ENCODE measurements at places on chromosomes 6 and 20.

DNA sequence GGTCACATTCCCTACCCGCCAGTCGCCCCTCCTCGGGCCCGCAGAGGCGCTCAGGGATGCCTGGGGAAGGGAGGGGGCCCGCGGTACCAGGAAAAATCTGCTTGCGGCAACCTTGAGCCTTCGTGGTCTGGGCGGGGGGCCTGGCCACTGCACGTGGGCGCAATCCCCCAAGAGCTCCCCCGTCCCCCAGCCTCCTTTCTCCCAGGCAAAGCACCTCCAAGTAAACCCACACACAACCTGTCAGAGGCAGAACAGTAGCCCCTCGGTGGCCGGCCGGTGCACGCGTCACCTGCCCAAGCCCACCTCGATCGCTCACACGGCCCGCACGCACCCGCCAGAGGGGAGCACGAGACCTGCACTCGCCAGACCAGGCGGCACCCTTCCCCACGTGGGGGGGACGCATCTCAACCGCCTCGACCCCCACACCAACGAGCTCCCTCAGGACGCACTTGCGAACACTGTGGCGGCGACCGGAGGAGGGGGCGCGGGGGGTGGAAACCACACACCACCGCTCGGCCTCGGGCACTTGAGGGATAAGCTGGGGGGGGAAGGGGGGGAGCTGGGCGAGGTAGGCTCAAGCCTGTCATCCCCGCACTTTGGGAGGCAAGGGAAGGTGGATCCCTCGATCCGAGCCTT lies 1955.7 kb upstream of the DEFB115 start:
- DNase-seq: no peak

GRCh38 chr6:55917751-55918415 lies 42.5 kb upstream of the BMP5 start:
- DNase-seq: no peak

GRCh38 chr6:19712012-19712688 lies 125.0 kb upstream of the ID4 start:
- DNase-seq: no peak

GRCh38 chr6:138666636-138667035 lies 106.9 kb upstream of the CCDC28A start:
- no peak for DNase-seq

DNA sequence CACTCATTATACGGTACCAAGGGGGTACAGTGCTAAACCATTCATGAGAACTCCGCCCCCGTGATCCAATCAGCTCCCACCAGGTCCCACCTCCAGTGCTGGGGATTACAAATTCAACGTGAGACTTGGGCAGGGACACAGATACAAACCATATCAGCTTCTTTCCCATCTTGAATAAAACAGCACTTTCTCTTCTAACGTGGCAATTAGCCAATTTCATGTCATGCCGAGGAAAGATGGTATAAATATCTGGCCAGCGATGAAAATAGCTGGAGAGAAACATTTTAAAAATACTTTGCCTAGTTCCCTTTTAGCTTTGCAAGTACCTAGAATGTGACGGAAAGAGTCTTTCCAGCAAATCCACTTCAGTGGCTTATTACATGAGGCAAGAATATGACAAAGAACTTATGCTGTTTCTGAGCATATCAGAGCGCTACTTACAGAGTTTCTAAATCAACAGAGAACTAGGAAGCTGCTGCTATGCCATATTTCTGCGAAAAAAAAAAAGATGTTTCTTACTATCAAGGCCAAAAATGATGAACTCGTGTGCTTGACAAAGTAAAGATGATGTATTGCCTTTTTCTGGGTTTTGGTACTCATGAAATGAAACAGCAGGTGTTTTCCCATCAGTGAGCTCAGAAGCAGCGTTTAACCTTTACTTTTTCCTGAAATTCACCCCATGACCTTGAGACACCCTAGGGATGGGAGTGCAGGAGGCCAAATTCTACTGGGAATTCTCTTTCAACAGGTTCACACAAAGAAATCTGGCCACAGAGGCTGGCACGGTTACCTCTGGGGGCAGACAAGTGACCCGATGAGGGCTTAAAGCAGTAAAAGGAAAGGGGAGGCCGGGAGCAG lies 37.9 kb downstream of the AGPAT4 start:
- DNase-seq: no peak

GRCh38 chr6:49264909-49265308 lies 198.1 kb downstream of the MMUT start:
- DNase-seq: no peak

- no peak for DNase-seq
Measured at GRCh38 chr20:56797023-56797422, 167.9 kb downstream of the TFAP2C start.

GRCh38 chr6:72248621-72249020 lies 362.3 kb downstream of the RIMS1 start:
- no peak for DNase-seq

GRCh38 chr6:94623586-94623985 lies 953.7 kb upstream of the MANEA start:
- no peak for DNase-seq

DNA sequence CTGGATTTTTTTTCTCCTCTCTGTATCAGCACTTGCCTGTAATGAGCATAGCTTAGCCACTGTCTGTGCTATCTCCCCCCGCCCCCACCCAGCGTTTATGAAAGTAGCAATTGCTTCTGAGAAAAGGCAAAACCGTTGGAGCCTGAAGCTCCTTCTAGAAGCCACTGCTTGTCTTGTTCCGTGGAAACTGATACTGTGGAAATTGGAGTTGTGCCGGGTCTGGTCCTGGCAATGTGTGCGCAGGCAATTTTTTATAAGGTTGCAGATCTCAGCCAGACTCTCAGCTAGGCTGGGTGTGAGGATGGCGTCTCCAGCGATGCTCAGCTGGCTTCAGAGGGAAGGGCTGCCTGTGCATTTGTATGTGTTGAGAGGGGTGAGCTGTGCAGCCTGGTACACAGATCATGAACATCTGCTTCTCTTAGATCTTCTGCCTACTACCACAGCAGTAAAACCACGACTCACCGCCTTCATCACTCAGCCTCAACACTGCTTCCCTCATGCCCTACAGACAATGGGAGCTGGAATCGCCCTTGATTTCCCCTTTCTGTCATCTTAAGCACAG lies 72.4 kb upstream of the GTSF1L start:
- no peak for DNase-seq

DNA sequence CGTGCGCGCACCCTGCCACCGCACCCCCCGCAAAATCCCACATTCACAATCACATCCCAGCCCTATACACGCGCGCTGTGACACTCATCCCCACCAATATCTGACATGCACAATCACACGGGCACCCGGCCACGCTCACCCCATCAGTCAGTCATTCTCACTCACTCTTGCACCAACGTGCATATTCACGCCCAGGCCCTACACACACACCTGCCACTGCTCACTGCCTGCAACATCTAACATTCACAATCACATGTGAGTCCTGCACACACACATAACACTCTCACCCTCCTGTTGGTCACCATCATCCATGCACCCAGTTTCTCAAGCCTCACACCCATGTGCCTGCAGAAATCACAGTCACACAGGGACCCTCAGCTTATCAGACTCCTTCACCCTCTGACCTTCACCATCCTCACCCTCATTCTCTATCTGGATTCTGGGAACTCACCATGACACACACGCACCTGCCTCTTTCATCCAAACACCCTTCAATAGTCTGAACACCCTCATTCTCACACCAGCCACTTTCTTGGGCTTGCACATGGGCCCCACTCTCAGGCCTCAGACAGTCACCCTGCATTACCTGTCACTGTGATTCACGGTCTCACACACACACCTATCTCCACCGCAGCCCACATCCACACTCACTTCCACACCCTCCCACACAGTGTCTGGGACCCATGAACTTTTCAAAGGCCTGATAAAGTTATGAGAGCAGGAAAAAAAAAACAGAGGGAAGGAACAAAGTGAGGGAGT lies 748 bp upstream of the ATP9A start:
- DNase-seq: peak; percentile 17

GRCh38 chr6:162733489-162733888 lies 5.7 kb downstream of the PACRG start:
- DNase-seq: peak; percentile 6

GRCh38 chr6:129871221-129871620 lies 10.1 kb upstream of the TMEM244 start:
- DNase-seq: no peak

GRCh38 chr20:35297740-35298139 lies 5.5 kb upstream of the FAM83C start:
- no peak for DNase-seq

- peak; percentile 41 for DNase-seq
Measured at GRCh38 chr6:25006565-25007001, 70.8 kb upstream of the RIPOR2 start.

GRCh38 chr20:31570021-31570463 lies 35.0 kb upstream of the ID1 start:
- no peak for DNase-seq

GRCh38 chr6:166153966-166154365 lies 13.7 kb downstream of the TBXT start:
- DNase-seq: no peak

DNA sequence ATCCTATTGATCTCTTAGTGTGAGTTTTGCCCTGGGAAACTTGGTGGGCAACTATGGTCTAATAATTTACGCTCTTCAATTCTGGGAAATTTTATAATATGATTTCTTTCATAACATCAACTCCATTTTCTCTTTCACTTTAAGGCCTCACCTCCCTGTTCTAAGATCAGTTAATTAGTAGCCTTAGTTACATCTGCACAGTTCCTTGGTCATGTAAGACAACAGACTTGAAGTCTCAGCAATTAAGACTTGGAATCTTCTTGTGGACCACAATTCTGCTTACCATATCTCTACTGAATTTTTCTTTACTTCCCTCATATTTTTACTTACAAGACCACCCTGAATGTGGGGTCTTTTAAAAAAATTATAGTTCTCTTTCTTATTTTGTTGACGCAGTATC lies 8.7 kb downstream of the ENPP3 start:
- DNase-seq: no peak

- no peak for DNase-seq
Measured at GRCh38 chr20:5526516-5526915, 209.8 kb upstream of the PROKR2 start.

- DNase-seq: peak; percentile 84
Measured at GRCh38 chr6:2891768-2892170, 11.3 kb downstream of the SERPINB9 start.

DNA sequence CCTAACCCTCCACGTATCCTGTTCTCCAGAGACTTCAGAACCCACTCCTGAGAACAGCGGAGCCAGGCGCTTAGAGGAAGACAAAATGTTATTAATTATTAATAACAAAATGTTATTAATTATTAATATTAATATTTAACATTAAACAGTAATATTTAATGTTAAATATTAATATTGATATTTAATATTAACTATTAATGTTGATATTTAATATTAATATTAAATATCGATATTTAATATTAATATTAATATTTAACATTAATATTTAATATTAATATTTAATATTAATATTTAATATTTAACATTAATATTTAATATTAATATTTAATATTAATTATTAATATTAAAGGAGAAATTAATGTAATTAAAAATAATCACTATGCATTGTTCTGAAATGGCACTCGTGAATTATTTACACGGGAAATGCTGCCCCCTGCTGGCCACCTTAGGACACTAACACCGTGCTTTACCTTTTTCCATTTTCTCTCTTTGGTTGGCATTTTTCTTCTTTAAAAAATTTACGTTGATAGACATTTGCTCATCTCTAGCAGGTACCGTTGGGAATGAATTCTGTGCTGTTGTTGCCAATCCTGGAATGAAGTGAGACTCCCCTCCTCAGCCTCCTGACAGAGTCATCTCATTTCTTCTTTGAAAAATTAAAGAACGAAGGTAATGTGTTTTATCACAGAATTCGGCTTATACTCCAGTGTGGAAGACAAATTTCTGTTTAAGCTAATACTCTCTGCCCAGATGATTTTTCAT lies 7.5 kb upstream of the GGTLC1 start:
- peak; percentile 75 for DNase-seq

GRCh38 chr6:109612268-109612667 lies 78.7 kb downstream of the AK9 start:
- no peak for DNase-seq

DNA sequence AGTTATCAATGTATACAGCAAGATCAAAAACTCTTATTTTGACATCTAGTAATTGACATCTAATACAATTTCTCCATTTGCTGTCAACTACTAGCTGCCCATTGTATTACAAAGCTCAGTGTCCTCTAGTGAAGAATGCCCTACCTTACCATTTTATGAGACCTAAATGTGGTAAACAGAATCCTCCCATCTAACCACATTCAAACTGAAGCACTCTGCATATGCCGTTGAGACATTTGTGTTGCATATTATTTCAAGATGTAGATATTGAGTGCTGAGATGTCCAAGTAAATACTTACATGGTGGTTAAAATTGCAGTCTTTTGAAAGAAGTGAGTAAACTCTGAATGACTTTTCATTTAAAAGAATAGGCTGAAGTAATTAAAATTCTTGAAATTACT lies 597 bp upstream of the GLYATL3 start:
- DNase-seq: no peak

- DNase-seq: no peak
Measured at GRCh38 chr6:84547341-84547801, 217.0 kb downstream of the TBX18 start.

DNA sequence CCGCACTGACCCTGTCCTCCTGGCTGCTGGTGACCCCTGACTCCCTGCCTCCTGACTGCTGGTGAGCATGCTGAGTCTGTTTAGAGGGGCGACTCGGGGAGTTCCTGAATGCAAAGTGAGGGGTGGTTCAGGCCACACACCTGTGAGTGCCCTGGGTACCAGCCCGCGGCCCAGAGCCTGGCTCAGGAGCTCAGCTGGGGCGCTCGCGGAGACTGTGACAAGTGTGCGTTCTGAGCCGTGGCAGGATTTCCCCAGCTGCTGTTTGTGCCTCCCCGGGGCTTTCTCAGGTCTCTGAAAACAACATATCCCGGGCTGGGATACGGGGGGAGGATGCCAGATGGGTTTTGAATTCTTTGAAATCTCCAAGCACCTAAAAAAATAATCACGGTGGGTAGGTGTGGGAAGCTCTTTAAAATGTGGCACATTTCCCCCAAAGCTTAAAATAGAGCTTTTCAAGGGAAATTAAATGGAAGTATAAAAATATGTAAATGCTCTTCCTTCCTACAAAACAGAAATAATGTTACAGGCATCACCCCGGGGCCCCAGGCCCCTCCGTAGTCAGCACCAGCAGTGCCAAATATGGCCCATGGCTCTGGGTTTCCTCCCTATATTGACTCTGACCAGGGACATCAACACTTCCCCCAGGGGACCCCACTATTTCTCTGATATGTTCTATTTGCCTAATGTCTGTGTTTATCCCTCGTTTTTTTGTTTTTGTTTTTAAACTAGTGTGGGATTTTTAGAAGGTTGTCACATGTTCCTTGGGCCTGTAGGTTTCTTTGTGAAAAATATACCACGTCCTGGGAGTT lies 49.9 kb upstream of the TAGAP start:
- peak; percentile 72 for DNase-seq

DNA sequence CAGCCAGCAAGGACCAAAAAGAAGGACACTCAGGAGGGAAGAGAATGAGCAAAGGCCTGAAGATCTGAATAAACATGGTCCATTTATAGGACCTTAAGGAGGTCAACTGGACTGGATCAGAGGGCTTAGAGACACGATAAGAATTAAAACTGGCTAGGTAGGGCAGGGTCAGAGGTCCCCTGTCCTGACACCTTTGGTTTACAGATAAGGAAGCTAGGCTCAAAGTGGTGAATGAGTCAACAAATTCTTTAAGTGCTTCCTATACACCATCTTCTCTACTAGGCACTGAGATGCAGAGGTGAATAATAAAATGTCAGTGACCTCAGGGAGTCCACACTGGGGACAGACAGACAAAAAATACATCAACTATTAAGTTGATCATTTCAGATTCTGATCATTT lies 70.3 kb downstream of the HIVEP2 start:
- no peak for DNase-seq

- DNase-seq: no peak
Measured at GRCh38 chr6:2767657-2768524, 2.7 kb downstream of the WRNIP1 start.

GRCh38 chr6:6918216-6918983 lies 189.4 kb upstream of the RREB1 start:
- DNase-seq: peak; percentile 90

Data from activated CD4-positive, alpha-beta T cell treated with anti-CD3 and anti-CD28 coated beads for 48 hours (primary cell).